ENCODE measurements at places on chromosomes 2 and 18.

DNA sequence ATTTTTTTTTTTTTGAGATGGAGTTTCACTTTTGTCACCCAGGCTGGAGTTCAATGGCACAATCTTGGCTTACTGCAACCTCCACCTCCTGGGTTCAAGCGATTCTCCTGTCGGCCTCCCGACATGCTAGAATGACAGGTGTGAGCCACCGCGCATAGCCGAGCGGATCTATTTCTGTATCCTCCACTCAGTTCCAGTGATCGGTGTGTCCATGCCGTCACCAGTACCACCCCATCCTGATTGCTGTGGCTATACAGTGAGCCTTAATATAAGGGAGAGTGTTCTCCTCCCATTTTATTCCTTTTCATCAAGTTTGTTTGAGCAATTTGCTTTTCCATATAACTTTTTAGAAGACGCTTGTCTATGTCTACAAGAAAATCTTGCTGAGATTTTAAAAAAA is 35.2 kb downstream of the RFX8 start:
- DNase-seq = no peak

DNA sequence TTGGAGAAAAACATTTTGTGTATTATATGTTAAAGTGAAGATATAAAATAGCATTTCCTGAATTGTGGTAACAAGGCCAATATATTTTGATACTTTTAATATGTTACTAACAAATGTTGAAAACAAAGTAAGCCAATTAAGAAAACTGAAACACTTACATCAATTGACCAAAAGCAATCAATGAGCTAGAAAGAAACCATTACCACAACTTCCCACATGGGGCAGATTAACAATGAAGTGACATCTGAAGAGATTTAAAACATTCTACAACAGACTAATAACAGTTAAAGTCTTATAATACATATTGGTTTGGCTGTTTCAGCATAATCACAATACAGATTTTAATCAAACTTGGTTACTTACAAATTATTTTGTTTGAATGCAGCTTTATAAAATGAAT is 282.4 kb upstream of the NETO1 start:
- DNase-seq = no peak

GRCh38 chr2:143117225-143117624 is 12.0 kb upstream of the ARHGAP15 start:
- DNase-seq = no peak

GRCh38 chr2:26269571-26270158 is 24.9 kb downstream of the HADHB start:
- no peak for DNase-seq

DNA sequence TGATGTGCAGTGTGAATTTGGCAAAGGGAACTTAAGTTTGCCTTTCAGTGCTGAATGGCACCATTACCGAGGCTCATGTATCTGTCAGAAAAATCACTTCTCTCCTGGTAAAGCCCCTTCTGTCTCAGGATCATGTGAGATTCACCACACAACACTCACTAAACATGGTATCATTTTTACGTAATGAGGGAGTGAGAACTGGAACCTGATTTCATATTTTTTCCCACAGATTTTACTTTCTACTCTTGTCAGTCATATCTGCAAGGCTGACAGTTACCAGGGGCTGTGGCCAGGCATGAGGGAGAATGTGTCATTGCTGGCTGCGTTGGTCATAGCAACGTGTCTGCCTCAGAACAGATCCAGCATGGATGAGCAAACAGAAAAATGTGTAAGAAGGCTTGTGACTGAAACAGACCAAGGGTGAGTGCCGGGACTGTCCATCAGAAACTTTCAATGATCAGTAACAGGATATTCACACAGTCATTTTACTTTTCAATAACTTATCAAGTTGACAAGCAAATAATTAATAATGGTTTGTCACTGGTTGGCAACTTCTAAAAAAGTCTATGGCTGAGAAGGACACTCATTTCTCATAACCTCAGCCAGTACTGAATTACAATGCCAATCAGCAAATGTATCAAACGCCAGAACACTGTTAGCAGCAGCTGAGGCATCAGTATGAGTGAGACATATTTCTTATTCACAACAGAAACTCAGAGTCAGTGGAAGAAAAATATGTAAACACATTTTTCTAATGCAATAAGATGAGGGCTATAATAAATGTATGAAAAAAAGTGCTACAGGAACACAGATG is 100.5 kb downstream of the CDC42EP3 start:
- DNase-seq = no peak
